Esophagus squamous epithelium (tissue), 5 donors: ENCODE measurements at places on chromosomes 6 and 20.

GRCh38 chr20:36571564-36572504, 1.6 kb upstream of the TGIF2 start:
- no peak for DNase-seq

GRCh38 chr20:24798930-24799705, 150.0 kb upstream of the CST7 start:
- no peak for DNase-seq

DNA sequence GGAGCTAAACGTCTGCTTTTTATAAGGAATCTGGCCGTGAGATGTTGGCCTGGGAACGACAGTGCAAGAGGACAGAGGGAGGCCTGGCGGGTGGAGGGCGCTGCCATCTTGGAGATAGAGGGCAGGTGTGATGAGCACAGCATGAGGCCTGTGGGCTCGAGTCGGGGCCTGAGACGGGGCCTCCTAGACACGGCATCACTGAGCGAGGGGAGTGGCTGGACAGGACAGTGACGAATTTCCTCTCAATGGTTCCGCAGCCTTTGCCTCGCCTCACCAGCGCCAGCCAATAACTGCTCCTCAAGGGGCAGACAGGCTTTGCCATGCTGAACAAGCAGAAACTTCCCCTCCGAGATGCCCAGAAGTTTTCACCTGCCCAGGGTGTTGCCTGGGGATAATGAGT, 376.7 kb downstream of the THBS2 start:
- no peak for DNase-seq

DNA sequence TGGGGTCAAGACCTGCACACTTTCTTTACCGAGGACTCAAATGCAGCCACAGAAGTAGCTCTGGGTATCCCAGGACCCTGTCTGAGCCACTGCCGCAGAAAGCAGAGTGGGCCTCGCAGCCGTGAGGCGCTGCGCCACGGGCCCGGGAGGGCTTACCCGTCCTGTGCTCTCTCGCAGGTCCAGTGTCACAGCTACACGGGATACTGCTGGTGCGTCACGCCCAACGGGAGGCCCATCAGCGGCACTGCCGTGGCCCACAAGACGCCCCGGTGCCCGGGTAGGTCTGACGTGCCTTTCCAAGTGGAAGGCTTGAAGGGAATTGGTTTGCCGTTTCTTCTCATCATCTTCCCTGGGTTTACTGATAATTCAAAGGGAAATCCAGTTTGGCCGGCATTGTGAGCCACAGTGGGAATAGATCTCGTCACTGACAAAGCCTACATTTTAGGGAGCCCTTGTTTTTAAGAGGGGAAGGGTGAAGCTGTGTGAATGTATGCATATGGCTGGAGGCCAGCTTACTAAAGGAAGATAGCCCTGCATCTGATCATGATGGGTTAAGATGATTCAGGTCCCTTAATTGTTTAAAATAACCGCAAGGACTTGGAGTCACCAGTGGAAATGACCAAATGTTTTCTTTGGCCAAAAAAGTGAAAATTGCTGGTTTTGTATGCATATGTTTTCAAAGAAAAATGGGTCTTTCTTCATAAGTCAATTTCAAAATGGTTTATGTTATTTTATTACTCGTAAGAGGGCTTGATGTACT, 86.6 kb downstream of the SMOC2 start:
- no peak for DNase-seq

- no peak for DNase-seq
These were observed 87.1 kb upstream of the HEY2 start for GRCh38 chr6:125662296-125662695.

DNA sequence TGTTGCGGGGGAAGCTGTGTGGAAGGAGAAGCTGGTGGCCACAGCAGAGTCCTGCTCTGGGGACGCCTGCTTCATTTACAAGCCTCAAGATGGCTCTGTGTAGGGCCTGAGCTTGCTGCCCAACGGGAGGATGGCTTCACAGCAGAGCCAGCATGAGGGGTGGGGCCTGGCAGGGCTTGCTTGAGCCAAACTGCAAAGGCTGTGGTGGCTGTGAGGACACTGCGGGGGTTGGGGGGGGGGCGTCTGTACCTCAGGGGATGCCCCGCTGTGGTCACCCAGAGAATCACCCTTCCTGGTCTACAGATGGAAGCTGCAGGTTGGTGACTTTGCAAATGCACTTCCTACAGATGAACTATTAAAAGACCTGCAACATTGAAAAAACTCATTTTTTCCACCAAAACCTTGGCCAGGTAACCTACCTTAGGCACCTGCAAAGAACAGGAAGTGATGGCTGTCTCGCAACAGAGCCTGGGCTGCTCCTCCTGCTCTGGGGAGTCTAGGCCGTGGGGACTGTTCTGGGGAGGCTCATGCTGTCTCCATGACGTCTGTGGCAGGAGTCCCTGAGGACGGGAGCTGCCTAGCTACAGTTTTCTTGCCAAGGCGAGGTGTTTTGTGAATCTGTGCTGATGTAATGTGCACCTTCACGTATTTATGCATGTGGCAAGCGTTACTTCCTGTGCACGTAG, 7.3 kb downstream of the NPBWR2 start:
- no peak for DNase-seq

GRCh38 chr20:8132484-8133309, 631 bp downstream of the PLCB1 start:
- DNase-seq, result no peak

DNA sequence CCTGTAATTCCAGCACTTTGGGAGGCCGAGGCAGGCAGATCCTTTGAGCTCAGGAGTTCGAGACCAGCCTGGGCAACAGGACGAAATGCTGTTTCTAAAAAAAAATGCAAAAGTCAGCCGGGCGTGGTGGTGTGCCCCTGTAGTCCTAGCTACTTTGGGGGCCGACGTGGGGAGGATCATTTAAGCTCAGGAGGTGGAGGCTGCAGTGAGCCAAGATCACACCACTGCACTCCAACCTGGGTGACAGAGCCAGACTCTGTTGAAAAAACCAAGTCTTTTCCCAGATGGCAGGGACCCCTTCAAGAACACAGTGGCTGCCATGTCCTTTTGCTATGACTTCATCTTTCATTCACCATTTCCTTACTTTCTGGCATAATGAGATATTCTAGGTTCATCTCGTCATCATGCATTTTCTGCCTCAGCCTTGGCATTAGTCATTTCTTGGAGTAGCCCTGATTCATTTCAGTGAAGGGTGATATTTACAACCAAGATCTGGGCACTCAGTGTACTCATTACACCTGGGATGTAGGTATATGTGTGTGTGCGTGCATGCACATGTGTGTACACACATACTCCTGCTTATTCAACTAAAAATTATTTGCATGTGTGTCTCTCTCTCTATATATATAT, 61.4 kb upstream of the TOX2 start:
- DNase-seq, result no peak

- DNase-seq, result no peak
These were observed 31.5 kb upstream of the IRAK1BP1 start for GRCh38 chr6:78835817-78836216.

DNA sequence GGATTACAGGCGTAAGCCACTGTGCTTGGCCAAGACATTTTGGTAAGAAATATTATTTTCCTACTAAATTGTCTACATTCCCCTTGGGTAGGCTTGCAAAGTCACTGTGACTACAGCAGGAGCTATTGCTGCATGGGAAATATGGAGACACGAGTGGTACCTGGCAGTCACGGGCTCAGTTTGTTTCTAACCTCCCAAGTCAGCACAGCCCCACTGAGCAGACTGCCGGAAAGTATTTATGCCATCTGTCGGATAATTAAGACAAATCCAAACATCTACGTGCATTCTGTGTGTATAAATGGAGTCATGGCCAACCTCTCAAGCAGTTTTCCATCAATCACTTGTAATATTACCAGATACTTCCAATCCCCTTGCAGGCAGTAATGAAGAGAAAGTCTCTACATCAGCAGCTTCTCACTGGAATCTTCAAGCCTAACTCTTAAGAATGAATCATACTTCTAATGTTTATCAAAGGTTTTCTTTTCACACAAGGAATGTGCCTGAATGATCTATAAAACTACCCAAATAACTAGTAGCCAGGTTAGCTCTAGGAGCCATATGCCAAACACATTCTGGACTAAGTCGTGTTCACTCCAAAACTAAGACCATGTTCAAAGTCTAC, 20.1 kb downstream of the PSMB1 start:
- DNase-seq, result no peak

DNA sequence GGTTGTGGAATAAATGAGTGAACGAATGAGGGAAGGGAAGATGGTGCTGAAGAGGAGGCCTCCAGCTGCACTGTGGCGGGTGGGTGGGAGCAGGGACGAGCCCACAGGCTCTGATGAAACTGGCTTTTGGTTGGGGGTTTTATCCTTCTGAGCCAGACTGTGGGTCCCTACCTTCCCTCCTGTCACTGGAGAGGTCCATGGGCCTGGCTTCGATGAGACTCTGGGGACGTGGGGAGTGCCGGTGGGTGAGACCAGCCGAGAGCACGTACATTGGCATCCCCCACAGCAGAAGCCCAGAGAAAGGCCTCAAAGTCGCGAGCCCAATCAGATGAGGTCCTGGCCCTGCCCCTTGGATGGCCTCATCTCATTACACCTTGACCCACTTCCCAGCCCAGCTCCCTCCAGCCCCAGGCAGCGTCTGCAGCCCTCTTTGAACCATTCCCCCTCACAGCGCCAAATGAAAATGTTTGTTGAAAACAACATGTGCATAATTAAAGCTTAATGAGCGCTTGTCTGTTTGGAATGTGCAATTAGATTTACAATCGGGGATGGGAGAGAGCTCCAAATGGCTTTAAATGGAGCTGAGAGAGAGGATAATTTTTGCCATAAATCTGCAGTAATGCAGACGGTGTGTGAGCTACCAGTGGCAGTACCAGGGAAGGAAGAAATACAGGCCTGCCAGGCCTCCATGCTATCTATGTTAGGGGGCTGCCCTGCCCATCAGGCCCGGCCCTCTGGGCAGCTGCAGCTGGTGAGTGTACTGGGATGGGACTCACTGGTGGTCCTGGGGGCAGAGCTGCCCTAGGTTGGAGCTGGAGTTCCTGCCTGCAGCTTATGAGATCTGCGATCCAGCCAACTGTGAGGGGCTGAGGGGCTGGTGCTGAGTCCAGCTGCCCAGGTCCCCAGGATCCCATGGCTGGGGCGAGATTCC, 47.2 kb downstream of the TOX2 start:
- DNase-seq, result no peak

GRCh38 chr6:114216789-114217467, 125.9 kb downstream of the HS3ST5 start:
- DNase-seq, result no peak

- DNase-seq, result no peak
These were observed 759.2 kb upstream of the ADGRB3 start for GRCh38 chr6:67875877-67876383.

DNA sequence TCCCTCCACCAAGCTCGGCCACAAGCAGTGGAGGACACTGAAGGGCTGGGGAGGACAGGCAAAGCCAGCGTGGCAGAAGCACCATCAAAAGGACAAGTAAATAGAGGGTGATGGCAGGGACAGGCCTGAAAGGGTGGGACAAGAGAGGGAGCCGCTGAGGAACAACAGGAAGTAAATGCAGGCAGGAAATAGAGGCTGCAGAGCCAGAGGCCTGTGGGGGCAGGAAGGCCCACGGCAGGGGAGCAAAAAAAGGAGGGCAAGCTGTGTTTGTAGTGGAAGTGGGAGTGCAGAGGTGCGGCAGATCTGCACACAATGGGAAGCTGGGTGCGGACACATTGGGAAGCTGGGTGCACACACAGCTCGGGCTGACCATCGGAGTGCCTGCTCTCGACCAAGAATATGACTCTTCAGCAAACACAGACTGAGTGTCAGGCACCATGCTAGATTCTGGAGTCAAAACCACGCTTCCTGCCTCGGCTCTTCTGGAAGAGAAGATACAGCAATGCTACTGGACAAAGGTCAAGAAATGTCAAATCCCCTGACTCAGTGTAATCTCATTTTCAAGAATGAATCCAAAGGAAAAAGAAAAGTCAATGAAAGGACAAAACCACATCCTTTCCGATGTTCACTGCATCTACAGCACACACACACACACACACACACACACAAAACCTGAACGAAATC, 40.4 kb upstream of the RAB22A start:
- DNase-seq, result no peak

GRCh38 chr6:34657037-34657306, 39.6 kb downstream of the ILRUN start:
- no peak for DNase-seq

- no peak for DNase-seq
These were observed 1.7 kb upstream of the TMEM170B start for GRCh38 chr6:11535801-11536230.

- no peak for DNase-seq
These were observed 24.0 kb upstream of the THBS2 start for GRCh38 chr6:169277619-169278018.

DNA sequence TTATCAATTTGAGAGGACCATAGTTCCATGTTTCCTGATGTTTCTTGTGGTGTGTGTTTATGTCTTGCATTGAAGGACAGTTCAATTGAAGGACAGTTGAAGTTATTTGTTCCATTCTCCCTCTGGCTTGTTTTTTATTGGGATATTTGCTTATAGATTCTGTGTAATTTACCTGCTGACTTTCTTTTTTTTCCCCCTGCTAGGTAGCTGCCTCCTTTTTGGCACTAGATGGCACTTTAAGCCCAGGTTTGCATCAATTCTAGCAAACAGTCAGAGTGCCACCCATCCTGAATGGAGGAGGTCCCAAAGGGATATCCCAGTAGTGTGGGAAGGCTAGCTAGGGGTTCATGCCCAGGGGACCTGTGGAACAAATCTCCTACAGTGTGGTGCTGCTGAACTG, 78.1 kb downstream of the CFAP61 start:
- no peak for DNase-seq

GRCh38 chr6:52474173-52474572, 54.0 kb downstream of the EFHC1 start:
- DNase-seq, result no peak

DNA sequence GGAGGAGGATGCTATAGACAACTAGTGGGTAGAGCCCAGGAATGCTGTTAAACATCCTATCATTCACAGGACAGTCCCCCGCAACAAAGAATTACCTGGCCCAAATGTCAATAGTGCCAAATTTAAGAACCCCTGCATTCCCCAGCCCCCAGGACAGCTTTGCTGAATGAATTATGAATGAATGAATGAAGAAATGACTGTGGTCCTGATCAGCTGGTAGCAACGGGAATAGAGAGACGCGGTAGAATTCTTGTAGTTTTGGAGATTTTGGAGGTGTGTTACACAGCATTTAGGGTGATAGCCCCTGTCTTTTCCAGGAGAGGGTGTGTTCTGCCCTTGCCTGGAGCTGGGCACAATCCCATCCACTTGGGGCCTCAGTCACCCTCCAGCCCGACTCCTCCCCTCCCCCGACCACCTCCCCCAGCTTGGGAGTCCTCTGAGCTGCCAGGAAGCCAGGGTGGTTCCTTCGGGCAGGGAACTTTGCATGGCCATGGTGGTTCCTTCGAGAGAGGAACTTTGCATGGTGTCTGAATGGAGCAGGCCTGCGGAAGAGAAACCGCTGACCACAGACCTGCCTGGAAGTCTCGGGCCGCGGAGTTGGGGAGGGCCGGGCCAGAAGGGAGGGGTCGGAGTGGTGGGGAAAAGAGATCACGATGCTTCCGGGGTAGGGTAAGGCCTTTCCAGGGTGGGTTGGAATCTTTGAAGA, 1.0 kb upstream of the HCK start:
- no peak for DNase-seq

GRCh38 chr6:139540276-139540675, 165.8 kb upstream of the CITED2 start:
- DNase-seq, result no peak
